ENCODE measurements at places on chromosomes 4 and X. TPM values are rescaled to one million over a fixed set of nuclear protein-coding genes. Genes with fewer than 3 reads are reported as not detected.
A peak's percentile ranks its signal among the peaks of the same experiment; 100 is the strongest.

GRCh38 chr4:145786261-145786660, 106.3 kb downstream of the C4orf51 start:
- DNase-seq = no peak

Gene PRMT9
- 11.0 TPM for total RNA-seq

DNA sequence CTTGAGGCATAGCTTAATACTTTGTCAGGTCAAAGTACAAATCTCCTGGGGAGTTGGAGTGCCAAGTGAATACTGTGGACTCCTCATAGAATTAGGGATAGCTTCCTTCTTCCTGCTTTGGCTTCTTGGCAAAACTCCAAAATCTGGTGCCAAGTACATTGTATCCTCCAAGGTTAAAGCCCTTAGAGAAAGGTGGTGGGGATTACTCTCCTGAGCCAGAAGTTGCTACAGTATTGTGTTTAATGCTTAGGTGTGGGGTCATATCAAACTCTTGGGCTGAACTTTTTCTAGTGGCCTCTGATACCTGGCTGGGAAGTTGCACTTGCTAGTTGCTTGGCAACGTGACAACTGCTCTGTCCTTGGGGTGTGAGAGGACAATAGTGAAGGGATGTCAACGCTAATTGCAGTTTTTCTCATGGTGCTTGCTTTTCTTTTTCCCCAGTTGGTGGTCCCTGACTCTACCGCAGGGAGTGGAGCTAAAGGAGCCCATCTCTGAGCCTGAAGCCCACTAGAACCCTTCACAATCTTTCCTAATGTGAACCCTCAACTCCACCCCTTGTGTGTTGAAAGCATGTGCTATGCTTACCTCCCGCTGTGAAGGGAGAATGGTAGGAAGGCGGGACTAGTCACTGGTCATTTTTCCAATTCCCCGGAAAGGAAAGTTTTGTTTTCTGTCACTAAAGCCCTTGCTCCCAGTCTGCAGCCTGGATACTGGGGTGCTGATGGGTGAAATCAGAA, 35.5 kb downstream of the DLG3 start:
- DNase-seq = no peak

- no peak for DNase-seq
These were observed 102.0 kb downstream of the RTL5 start for GRCh38 chrX:72029483-72030411.

DNA sequence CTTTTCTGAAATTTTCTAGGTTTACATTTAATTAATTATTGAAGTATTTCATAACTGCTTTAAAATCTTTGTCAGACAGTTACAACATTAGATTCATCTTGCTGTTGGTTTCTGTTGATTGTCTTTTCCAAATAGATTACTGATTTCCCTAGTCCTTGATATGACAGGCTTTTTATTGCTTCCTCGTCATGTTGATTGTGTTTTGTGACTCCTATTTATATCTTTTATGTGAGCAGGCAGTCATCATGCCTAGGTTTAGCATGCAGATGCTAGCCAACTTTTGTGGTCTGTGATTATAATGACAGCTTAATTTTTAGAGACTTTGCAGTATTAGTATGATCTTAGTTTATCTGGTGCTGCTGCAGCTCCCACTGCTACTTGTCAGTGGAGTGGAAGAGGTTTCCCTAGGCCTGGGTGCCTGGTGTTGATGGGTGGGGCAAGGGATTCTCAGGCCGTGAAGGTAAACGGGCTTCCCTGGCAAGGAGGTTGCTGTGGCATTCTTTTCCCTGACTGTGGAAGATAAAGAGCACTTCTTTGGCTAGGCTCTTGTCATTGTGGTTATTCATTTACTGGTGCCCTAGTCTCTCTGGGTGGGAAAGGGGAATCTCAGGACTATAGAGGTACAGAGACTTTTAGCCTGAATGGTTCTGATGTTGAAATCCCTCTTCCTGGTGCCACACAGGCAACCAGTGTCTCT, 65.7 kb downstream of the SERPINA7 start:
- no peak for DNase-seq

Gene TRIM2
- total RNA-seq = 6.4 TPM

GRCh38 chr4:38526412-38526811, 137.6 kb upstream of the KLF3 start:
- no peak for DNase-seq

Gene CLDN2
- total RNA-seq = not detected

- no peak for DNase-seq
These were observed 4.4 kb downstream of the FGF5 start for GRCh38 chr4:80270868-80271267.

Gene FAM9C
- not detected for total RNA-seq

GRCh38 chr4:66625480-66625879, 919.8 kb downstream of the CENPC start:
- DNase-seq = no peak

DNA sequence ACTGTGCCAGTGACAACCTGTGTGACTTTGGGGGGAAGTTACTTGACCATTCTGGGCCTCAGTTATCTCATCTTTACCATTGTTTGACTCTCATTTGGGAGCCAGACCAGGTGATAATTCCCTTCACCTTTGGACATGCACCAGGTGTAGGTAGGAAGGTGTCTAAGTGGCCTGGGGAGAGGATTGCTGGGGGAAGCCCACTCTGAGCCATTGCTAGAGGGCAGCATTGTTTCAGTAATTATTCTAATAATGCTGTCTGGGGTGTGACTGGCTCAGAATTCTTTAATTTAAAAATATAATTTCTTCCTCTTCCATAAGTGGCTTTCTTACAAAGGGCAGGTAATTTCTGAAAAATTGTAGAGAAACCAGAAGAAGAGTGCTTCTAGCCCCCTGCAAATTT, 104.3 kb downstream of the RTL9 start:
- no peak for DNase-seq

DNA sequence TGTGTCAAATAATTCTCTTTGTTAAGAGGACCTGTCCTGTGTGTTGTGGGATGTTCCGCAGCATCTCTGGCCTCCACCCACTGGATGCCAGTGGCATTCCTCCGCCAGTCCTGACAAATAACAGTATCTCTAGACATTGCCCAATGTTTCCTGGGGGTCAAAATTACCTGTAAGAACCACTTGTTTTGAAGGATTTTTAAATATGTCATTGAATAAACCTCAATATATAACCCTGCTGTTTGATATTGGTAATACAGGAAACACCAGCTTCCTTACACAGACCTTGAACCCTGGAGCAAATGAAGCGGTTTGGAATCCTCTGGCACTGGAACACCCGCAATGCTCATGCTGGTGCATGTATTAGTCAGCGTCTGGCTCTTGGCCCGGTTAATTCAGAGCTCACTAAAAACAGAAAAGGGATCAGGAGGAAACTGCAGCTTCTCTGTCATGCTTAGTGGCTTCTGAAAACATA, 101.3 kb downstream of the TBL1X start:
- no peak for DNase-seq

- DNase-seq = no peak
These were observed 198.6 kb upstream of the S100G start for GRCh38 chrX:16451334-16451733.

DNA sequence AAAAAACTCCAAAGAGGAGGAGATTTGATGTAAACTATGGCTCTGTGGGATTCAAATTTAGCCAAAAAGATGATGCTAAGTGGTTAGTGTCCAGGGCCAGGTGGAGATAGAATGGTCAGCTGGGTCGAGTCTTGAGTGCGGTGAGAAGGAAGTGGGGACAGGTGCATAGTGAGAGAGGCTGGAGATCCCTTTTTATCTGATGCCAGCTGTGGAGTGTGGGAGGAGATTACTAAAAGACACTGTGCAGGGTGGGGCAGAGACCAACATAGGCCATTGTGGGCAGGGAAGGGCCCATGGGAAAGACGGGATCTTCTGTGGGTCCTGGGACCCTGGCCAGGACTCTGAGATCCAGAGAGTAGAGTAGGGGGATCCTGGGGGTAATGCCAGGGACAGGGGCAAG, 34.6 kb upstream of the LEF1 start:
- DNase-seq = no peak

Gene XAGE1B
- total RNA-seq = not detected

- no peak for DNase-seq
These were observed 2.8 kb downstream of the ARMCX2 start for GRCh38 chrX:101656817-101657216.

DNA sequence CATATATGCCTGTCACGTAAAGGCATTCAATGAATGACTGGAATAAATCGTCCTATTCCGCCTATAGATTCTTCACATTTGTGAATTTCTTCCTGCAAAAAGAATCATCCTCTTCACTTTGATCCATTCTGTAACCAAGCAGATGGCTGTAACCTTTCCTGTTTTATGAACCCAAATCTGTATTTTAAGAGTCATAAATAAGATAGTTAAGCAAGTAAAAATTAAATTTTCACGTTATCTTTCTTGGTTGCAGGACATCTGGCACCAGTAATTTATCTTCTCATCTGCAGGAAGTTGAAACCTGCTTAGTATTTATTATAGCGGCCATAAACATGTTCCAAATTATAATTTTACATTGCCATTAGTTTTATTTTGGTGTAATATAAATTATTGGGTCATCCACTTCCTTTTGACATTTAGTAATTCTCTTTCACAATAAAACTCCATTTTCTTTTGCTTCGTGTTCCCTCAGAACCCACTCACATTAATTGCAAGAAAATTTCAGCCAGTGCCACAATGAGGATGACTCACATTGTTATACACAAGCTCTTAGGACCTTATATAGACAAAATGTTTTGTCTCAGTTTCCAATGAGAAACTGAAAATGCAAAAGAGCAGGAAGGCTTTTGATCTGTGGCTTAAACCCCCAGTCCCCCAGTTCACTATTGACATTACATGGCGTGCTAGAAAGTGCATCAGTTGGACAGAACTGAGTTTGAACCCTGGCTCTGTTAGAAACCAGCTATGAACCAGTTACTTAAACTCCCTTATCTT, 51.1 kb downstream of the TMEM156 start:
- DNase-seq = no peak

GRCh38 chr4:183674153-183674552, 15.1 kb downstream of the TRAPPC11 start:
- no peak for DNase-seq

GRCh38 chr4:3781997-3782930, 16.1 kb downstream of the ADRA2C start:
- DNase-seq = no peak

- DNase-seq = no peak
These were observed 44.3 kb upstream of the PPP2R3B start for GRCh38 chrX:431056-431455.

- peak; percentile 99 for DNase-seq
These were observed at the start of gene ADD1 for GRCh38 chr4:2843263-2843940. ADD1 (plus strand) TSS chr4:2843844; CDS start chr4:2875916, 32,072 bp downstream.
